ENCODE measurements at places on chromosomes 4 and X.

DNA sequence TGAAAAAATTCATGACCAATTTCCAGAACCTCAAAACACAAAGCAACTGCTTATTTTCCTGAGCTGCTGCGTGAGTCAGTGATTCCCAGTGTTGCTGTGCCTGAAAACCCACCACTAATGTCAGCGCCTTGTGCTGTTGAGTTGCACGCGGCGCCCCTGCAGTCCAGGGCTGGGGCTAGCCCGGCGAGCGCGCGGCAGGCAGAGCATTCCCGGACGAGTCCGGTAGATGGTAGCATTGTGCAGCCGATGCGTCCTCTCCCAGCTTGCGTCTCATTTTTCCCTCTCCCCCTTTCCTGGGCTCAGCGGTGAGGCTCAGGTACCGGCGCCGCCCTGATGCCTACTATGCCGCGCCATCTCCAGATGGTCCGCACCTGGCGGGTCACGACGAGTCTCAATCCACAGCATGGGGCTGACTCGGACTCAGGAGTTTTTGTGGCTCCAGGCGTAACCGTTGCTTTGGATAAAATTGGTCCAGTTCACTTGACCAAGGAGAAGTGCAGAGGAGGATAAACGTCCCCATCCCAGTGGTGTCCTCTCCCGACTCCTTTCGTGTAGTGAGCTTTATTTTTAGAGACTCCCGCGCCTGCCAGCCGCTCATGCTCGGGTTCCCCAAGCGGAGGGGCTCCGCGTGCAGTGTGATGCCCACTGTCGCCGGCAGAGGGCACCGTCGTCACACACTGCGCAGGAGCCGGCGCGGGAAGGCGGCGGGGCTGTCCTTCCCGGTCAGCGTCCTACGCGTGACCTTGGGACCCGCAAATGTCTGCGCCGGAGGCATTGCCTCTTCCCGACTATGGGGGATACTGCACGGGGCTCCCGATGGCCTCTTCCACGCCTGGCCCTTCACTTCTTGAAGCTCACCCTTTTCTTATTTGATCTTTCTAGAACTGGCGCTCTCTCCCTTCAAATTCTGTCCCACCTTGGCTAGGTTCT lies 53.6 kb upstream of the IGFBP7 start:
- DNase-seq = peak; percentile 60

- DNase-seq = no peak
These were observed 18.9 kb downstream of the PPID start for GRCh38 chr4:158704274-158704673.

- DNase-seq = no peak
These were observed 50.9 kb downstream of the IDS start for GRCh38 chrX:149453906-149454822.

GRCh38 chrX:69077895-69078455 lies 87.3 kb downstream of the PJA1 start:
- no peak for DNase-seq

GRCh38 chrX:53269536-53270107 lies 11.8 kb downstream of the IQSEC2 start:
- DNase-seq = no peak

- DNase-seq = no peak
These were observed 1397.6 kb downstream of the FAM133A start for GRCh38 chrX:95071621-95072020.

DNA sequence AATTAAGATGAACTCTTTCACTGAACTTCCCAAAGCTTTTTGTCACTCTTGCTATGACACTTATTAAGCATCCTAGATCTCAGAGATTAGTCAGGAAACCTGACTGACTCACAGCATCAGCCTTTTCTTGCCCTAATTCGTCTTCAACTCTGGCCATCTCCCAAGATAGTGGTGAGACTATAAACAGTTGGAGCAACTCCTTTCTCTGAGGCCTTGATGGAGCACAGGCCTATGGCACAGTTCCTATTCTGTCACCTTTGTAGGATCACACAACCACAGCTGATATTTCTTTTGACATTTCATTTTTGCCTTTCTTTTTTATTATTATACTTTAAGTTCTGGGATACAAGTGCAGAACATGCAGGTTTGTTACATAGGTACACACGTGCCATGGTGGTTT lies 217.6 kb downstream of the PRR32 start:
- no peak for DNase-seq

DNA sequence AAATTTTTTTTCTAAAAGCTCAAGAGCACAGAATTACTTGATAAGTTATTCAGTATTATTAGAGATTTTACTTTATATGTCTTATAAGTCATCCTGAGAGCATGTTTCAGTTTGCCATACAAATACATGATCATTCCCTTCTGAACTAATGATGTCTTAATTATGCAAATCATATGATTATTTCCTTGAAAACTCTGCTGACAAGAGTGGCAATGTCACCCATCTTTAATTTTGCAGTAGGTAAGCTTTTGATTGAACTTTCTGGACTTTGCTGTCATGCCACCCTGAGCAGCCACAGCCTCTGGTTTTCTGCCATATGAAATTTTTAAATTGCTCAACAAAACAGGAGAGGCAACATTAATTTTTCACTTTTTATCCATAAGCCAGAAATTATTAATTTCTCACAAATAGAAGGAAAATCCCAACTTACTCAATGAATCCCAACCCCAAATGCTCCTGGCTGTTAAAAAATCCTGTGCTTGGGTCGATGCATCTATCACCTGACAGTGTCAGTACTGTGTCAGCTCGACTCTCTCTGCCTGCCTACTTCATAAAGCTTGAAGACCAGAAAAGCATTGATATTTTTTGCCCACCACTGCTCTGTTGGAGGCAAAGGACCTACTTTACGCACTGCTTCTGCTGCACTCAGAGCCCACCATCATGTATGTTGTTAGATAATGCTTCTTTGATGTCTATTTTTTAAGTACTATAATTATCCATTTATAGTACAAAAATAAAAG lies 11.6 kb upstream of the HADH start:
- DNase-seq = no peak

- DNase-seq = no peak
These were observed 28.5 kb upstream of the SMAD1 start for GRCh38 chr4:145453163-145453520.

- no peak for DNase-seq
These were observed 39.4 kb downstream of the NOCT start for GRCh38 chr4:139054791-139055505.

DNA sequence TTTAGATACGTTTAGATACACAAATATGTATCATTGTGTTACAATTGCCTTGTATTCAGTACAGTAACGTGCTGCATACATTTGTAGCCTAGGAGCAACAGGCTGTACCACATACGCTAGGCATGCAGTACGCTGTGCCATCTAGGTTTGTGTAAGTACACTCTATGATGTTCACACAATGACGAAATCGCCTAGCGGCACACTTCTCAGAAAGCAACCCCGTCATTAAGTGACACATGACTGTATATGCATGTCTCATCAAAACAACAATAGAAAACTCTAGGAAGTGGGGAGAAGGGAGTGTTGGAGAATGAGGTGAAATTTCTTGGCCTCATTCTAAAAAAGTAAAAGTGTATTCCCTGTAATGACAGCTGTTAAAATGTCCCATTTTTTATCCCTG lies 32.7 kb downstream of the CCDC149 start:
- DNase-seq = no peak

DNA sequence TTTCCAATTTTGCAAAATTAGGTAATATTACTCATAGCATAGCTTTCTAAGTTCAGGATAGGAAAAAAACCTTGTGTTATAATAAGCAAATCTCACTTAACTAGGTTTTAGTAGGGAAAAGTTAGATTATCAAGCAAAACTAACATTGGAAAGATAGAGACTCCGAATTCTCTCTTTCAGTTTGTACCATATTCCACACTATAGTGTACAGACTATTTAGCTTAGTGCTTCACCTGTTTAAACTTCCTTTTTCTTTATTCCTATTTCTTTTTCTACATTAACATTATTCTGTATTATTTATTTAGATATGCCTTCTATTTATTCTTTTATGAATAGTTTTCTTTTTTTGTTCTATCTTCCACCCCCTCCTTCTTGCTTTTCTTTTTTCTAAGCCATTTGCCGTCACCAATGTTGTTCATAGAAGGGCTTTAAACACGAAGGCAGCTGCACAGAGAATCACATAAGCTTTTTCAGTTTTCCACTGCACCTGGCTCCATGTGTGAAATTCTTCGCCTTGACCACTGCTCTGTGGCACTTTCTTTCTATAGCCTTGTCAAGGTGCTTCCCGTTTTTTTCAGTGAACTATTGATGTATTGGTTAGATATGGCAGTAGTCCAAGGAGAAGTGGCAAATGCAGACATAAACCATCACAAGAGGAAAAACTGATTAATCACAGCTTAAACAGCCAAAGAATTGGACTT lies 8.5 kb downstream of the PCDH10 start:
- no peak for DNase-seq

- no peak for DNase-seq
These were observed 100.1 kb downstream of the CXXC4 start for GRCh38 chr4:104394406-104395167.

DNA sequence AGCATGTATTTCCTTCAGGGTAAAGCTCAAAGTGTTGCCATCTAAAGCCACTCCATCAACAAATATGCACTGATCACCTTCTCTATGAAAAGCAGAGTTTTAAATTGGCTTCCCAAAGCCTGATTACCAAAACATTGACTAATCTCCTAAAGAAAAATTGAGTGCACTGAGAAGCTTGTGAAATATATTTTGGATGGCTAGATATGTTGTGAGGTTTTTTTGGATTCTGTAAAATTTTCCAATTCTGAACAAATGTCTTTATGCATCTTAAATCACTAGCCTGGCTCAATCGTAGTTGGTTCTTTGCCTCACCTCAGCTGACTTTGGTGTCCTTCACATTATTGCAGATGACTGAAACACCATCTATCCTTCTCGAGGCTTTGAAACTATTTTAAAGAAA lies 14.9 kb upstream of the EXOSC9 start:
- no peak for DNase-seq

GRCh38 chr4:37652747-37653527 lies 33.2 kb downstream of the RELL1 start:
- no peak for DNase-seq

Measured in CD4-positive, alpha-beta T cell treated with Interleukin-1 beta for 1 hour (primary cell).